ENCODE measurements at places on chromosomes 3 and 15.

- no peak for DNase-seq
Observed at GRCh38 chr15:100761290-100761935, 118.2 kb upstream of the ALDH1A3 start.

GRCh38 chr3:160437083-160437455 is 12.5 kb downstream of the TRIM59 start:
- no peak for DNase-seq

DNA sequence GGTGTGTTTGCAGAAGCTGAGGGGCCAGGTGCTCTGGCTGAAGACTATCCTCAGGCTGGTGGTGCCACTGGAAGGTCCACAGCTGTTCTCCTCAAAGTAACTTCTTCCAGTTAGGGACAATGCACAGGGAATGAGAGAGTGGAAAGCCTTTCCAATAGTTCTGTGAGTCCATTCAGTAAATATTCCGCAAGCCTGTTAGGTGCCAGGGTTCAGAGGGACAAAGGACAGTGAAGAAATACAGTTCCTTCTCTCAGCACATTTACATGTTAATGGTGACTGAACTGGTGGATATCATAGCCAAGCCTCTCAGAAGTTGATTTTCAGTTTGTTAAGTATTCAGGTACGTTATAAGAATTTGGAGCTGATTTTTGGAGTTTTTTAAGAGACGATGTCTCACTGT is 122.5 kb downstream of the C3orf70 start:
- DNase-seq, result no peak

GRCh38 chr3:187870360-187871203 is 125.3 kb upstream of the BCL6 start:
- DNase-seq, result no peak

- DNase-seq, result no peak
Observed at GRCh38 chr15:64892847-64893403, 18.8 kb upstream of the ANKDD1A start.

GRCh38 chr3:86995537-86995936 is 4.6 kb upstream of the VGLL3 start:
- DNase-seq, result no peak

DNA sequence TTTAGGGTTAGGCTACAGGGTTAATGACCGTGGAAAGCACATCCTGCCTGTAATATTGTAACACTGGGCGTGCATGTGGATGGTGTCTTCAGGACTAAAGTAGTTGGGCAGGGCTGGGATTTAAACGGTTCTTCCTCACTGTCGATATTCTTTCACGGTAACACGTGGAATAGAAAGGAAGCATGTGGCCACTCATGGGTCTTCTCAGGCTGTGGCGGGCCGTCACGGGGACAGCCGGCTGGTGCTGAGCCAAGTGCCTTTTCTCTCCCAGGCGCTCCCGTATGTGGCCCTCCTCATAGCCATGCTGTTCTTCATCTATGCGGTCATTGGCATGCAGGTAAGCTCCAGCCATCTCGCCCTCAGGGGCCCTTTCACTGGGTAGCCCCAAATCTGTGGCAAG is 73.7 kb downstream of the CHDH start:
- DNase-seq, result no peak

DNA sequence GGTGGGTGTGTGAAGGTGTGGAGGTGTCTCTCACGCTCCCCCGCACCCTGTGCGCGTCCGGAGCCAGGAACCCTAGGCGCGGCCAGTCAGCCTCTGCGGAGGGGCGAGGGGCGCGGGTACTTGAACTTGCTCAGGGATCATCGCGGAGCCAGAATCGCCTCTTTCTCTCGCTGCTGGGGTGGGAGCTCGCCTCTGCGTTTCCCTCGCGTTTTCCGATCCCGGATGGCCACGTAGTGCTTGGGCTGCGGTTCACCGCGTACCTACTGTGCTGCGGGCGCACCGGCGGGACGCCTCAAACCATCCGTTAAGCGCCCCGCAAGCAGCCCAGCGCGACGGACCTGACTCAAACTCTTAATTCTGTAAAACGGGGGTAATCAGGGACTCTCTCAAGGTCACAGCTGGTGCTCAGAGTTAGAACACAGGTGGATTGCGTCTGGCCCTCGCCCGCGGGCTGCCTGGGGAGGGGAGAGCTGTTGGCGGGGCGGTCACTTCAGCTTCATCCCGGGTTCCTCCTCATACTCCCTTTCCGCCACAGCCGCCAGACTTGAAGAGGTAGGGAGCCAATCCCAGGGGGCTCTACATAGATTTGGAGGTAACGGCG is 686 bp downstream of the MYRIP start:
- DNase-seq, result peak; percentile 60

DNA sequence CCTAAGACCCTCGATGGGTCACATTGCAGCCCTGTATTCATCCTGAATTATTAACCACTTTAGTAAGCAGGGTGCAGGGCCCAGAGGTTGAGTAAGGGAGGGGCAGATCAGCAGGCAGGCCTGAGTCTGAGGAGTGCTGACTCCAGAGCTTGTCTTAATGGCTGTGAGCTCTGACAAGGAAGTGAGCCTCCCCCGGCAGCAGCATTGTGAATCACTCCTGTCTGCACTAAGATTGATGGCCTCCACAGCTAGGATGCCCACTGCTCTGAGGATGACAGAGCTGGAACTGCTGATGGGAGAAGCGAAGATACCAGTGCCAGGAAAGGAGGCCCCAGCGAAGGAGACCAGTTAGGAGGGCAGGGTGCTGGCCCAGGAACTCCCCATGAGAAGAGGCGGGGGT is 46.5 kb upstream of the CCDC174 start:
- no peak for DNase-seq

GRCh38 chr3:46544771-46545503 is 21.2 kb downstream of the LRRC2 start:
- no peak for DNase-seq

DNA sequence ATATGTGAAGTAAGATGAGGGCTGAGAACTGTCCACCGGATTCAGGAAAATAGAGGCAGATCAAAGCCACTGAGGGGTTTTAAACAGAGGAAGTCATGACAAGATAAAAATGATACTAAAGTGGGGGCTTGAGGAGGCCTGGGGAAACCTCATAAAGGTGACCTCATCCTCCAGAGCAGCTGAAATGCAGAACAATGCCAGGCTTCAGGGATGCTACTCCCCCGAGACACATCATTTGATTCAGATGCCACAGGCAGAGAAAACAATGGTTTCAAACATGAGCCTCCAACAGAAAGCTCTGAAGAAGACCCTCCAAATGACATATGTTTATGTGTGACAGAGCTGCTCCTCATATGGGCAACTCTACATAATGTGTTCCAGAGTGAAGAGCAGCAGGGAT is 6.4 kb downstream of the CFAP20DC start:
- DNase-seq, result no peak

GRCh38 chr3:110790631-110791030 is 281.0 kb upstream of the NECTIN3 start:
- DNase-seq, result no peak

GRCh38 chr3:112778353-112778948 is 68.2 kb downstream of the CD200R1L start:
- DNase-seq, result peak; percentile 9

GRCh38 chr15:65906396-65906795 is 37.1 kb downstream of the RAB11A start:
- DNase-seq, result no peak

DNA sequence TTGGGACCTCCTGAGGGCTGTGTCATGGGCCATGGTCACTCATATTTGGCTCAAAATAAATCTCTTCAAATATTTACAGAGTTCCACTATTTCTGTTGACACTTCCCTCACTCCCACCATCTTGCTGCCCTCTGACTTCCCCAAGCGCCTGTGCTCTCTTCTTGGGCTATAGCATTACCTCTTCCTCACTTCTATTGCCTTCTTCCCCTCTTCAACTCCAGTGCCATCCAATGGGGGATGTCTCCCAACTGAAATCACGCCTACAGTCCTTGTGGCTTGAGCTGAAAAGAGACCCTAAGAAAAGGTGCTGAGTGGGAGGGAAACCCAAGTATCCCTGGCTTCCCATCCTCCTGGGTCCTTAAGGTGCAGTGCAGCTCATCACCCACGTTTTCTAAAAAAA is 21.8 kb downstream of the UMPS start:
- no peak for DNase-seq

GRCh38 chr15:78407608-78408354 is 30.2 kb upstream of the IREB2 start:
- DNase-seq, result no peak

DNA sequence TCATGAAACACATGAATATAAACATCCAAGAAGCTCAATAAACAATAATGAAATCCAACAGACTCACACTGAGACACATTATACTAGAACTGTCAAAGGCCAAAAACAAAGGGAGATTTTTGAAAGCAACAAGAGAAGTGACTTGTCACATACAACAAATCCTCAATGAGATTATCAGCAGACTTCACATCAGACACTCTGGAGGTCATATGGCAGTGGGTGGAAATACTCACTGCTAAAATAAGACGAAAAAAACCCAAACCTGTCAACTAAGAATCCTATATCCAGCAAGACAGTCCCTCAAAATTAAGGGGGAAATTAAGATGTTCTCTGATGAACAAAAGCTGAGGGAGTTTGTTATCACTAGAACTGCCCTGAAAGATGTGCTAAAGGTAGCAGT is 125.4 kb upstream of the MELTF start:
- no peak for DNase-seq

- no peak for DNase-seq
Observed at GRCh38 chr3:195727606-195728195, 6.9 kb downstream of the MUC20 start.

GRCh38 chr3:16523778-16524177 is 10.3 kb upstream of the RFTN1 start:
- no peak for DNase-seq

GRCh38 chr3:126102530-126102951 is 18.6 kb upstream of the SLC41A3 start:
- DNase-seq, result no peak

DNA sequence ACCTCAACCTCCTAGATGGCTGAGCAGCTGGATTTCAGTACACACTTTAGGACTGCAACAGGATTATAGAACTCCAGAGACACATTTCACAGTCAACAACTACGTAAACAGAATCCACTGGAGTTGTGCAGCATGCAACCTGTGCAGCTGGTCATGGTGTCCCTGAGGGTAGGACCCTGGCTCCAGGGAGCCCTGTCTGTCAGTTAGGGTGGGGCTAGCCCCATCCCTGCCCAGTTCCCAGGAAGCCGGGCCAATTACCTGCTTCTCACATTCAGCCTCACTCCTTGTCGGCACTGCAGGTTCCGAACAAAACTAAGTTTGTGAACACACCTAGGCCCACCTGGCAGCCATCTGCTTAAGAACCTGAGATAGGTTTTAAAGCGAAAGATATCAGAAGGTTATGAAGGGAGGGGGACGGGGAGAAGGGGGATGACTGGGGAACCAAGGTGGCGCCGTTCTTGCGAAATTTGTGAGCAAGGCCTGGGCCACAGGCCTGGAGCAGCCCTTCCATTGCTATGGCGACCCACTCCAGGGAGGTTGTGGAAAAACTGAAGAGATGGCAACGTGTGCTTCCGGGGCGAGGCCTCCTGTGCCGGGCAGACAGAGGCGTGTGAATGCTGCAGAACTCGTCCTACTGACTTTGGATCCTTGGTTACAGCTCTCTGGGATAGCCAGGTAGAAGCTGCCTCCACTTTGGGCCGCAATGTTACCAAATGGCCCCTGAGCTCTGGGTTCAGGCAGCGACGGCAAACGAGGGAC is 25.3 kb downstream of the ACSBG1 start:
- DNase-seq, result peak; percentile 7

DNA sequence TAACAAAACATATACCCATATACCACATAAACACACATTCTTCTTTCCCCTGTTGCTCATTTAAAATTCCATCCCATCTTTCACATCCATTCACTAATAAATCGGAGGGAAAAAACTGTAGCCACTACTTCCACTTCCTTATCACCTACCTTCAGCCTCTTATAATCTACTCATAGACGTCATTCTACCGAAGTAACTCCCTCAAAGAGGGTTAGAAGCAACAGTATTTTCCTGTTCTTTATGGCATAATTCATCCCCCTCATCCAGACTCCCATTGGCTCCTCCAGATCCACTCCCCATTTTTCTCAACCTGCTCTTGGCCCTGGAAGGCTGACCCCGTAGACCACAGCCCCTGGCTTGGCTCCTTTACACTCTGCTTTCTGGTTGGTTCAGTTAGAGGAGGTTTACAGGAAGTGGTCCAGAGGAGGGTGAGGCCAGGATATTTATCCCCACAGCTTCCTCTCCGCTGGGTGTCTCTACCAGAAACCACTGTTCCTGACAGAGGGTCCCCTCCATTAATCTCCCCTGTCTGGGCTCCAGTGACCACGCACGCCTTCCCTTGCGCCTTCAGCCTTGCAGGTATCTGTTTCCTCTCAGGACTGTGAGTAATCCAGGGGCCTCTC is 46.3 kb downstream of the FMN1 start:
- DNase-seq, result no peak

- no peak for DNase-seq
Observed at GRCh38 chr3:108292905-108293328, 3.4 kb upstream of the HHLA2 start.

GRCh38 chr15:78789615-78790014 is 21.6 kb downstream of the ADAMTS7 start:
- DNase-seq, result no peak

- DNase-seq, result no peak
Observed at GRCh38 chr15:81071120-81071519, 63.0 kb upstream of the CFAP161 start.

- no peak for DNase-seq
Observed at GRCh38 chr3:15291589-15292541, 40.5 kb downstream of the SH3BP5 start.

- DNase-seq, result peak; percentile 8
Observed at GRCh38 chr3:147354623-147355022, 51.7 kb downstream of the ZIC4 start.

GRCh38 chr3:9226326-9226725 is 23.1 kb downstream of the SRGAP3 start:
- DNase-seq, result no peak

GRCh38 chr3:136772709-136773108 is 20.5 kb upstream of the STAG1 start:
- DNase-seq, result no peak

DNA sequence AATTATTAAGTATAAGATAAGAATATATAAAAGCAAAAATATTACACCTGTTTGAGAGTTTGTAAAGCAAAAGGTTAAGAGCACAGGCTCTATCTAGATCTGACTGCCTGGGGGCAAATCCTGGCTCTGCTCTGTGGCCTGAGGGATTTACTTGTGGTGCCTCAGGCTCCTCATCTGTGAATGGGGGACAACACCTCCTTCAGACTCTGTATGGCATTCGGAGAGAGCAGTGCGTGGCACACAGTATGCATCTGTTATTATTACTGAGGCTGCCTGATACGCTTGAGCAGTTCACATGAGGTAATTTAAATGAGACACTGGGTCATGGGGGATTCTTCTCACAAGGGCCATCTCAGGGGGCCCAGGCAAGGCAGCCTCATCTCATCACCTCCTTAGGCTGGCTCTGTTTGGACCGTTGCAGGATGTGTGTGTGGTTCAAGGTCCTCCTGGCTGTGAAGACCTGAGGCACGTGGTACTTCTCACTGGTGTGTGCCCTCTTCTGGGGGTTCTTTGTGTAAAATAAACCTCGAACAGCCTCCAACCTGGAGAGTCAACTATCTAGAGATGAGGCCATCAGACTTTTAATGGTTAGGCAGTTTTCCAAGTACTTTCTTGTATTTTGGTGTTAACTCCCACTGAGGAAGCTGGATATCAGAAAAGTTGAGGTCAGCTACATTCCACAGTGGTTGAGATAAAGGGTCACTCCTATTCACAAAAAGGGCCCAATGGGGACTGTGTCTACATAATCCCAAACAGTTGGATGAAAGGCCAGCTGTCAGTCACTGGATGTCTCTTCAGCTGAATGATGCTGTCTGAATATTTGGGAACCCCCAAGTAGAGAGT is 9.0 kb downstream of the GNB5 start:
- no peak for DNase-seq

GRCh38 chr3:62622553-62623174 is 249.3 kb upstream of the FEZF2 start:
- peak; percentile 59 for DNase-seq
